ENCODE measurements at places on chromosomes 7 and 10.

GRCh38 chr7:30278376-30278775, 6.0 kb upstream of the ZNRF2 start:
- no peak for DNase-seq

DNA sequence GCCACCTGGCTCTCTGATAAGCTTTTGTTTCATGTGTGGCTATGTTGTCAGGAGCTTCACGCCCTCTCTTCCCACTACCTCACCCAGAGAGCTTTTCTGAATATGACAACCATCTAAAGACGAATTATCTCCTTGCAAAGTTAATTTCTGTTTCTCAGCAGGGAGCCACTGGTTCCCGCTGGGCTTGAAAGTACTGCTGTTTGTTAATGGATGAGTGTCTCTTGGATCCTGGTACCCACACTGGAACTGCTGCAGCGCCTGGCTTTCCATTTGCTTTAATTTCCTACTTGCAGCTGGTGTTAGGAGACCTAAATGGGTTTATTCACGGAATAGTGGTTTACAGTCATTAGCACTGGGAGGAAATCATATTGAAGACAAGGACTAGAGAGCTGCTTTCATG, 267.9 kb upstream of the LRGUK start:
- DNase-seq, result no peak

- no peak for DNase-seq
Measured at GRCh38 chr10:24722676-24723385, 856 bp downstream of the ARHGAP21 start.

GRCh38 chr10:92737484-92737883, 47.7 kb downstream of the HHEX start:
- DNase-seq, result no peak

DNA sequence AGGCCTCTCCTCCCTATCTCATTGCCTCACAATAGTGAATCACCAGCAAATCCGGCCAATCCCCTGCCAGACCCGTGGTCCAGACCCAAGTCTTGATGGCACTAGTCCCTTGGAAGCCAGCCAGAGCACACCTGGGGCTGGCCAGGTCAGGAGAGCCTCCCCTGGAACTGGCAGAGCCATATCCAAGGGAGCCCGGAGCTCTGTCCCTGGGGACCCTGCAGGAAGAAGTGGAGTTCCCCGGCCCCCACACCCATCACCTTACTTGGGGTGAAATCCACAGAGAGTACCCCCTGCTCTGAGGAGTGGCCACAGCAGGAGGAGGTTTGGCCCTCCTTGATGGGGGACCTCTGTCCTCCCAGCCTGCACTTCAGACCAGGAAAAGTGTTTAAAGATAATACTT, 122.5 kb downstream of the HECW1 start:
- DNase-seq, result no peak

GRCh38 chr10:92284112-92284704, 6.7 kb downstream of the CPEB3 start:
- DNase-seq, result no peak

DNA sequence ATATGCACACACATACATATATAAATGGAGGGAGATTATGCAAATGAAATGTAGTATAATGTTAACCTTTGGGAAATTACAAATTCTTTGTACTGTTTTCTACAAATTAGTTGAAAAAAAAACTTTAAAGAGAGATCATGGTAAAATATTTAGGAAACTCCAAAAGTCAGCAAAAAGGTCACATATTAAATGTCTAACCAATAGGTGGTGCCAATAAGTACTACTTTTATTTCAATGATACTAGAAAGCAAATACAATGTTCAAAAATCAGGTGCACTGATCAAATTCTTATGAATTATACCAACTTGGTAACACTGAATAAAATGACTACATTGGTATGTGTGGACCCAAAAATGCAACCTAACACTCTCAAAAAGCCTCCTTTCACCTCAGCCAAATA, 276.9 kb downstream of the DOCK4 start:
- no peak for DNase-seq

DNA sequence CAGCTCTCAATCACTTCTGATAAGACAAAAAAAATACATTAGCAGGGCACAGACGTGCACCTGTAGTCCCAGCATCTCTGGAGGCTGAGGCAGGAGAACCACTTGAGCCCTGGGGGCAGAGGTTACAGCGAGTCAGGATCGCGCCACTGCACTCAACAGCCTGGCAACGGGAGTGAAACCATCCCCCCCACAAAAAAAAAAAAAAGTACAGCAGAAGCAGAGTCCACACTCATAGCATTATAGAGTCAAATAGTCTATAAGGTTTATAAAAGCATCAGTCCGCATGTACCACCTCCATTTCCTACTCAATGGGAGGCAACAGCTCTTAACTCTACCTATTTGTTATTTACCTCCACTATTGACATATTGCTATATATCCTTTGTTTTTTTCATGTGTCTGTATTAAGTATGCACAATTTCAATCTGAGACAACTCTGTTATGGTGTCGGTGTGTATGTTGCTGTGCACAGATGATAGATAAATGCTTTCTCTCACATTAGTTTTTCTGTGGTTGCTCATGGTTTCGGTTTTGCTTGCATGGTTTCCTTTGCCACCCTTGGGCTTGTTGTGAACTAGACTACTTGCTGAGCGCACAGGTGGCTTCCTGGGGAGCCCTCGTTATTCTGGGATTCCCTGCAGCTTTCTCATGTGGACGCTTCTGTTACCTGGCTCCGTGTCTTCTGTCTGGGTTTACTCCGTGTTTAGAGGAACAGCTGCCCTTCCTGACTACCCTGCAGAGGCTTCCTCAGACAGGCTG, 40.4 kb downstream of the PROSER2 start:
- no peak for DNase-seq

DNA sequence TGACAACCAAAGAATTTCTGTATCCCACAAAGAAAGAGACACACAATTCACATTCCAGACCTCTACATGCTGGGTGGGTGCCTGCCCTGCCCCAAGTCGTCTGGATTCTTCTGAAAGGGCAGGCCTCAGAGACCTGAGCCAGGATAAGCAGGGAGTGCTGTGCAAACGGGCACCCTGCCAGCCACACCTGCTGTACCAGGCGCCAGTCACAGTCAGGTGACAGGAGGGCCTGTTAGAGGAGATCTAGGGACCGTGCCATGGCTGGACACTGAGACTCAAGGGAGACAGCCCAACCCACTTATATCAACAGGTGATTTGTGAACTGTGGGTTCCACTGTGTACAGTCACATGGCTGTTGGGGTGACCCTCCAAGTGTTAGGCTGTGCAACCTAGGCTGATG, 103.1 kb upstream of the AFAP1L2 start:
- DNase-seq, result no peak

- peak; percentile 81 for DNase-seq
Measured at GRCh38 chr10:6204341-6205191, 1.8 kb downstream of the PFKFB3 start.

- DNase-seq, result no peak
Measured at GRCh38 chr10:126104767-126105166, 208.4 kb downstream of the FANK1 start.

GRCh38 chr10:794382-794956, 105.0 kb upstream of the DIP2C start:
- no peak for DNase-seq
